ENCODE measurements at places on chromosomes 7 and 10.

GRCh38 chr7:110148054-110148453 is 942.9 kb upstream of the LRRN3 start:
- DNase-seq = no peak

- no peak for DNase-seq
Observed at GRCh38 chr7:142785841-142786250, 15.1 kb downstream of the PRSS2 start.

DNA sequence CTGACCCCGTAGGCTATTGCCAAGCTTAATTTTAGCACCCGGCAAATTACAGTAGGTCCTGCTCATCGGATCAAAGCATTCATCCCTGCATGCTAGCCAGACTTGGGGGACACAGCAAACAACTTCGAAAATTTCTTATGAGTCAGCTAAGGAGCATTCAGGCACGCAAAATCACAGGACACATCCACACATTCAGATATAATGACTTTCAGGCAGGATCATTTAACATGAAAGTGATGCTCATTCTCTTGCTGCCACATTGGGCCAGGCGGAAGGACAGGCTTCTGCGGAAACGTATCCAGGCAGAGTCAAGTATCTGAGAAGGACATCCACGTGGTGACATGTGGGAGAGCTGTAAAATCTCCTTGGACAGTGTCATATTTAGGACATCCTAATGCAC is 474.0 kb upstream of the NRP1 start:
- no peak for DNase-seq

- no peak for DNase-seq
Observed at GRCh38 chr7:151735851-151736402, 141.0 kb downstream of the PRKAG2 start.

GRCh38 chr10:1123198-1123597 is 67.0 kb downstream of the WDR37 start:
- DNase-seq = no peak
